ENCODE measurements at places on chromosomes 5 and 9. TPM values are rescaled to one million over a fixed set of nuclear protein-coding genes. Genes with fewer than 3 reads are reported as not detected.

SLCO6A1 gene
- total RNA-seq = not detected

VLDLR gene
- total RNA-seq = 21.5 TPM

FAM153A gene
- 0.52 TPM for total RNA-seq

GMCL2 gene
- not detected for total RNA-seq
